ENCODE measurements at places on chromosomes 5 and 9. TPM values are rescaled to one million over a fixed set of nuclear protein-coding genes. Genes with fewer than 3 reads are reported as not detected.

RNF20 gene
- 53.9 TPM for total RNA-seq

GRCh38 chr5:103539376-103540330, 22.9 kb downstream of the NUDT12 start:
- DNase-seq, result no peak

DNA sequence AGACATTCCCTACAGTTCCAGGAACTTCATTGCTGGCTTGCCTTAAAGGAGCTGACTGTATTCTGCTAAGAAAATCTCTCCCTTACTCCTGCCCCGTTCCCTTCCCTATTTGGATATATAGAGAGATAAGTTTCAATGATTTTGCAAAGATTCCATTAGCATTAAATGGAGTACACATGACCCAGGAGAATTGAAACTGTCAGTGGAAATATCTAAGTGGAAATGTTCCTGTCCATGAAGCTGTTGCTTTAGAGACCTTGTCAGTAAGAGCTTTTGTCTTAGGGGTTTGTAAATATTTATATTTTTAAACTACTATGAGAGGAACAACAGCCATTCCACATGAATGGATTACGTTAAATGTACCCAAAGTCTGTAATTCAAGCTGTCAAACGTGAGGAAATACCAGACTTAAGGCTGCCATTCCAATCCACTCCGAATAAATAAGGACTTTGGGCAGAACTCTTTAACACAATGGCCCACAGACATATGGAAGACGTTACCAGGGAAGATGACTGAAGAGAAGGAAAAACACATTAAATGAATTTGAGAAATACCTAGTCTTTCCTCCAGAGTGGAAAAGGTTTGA, 387.1 kb upstream of the PAPPA start:
- no peak for DNase-seq

GRCh38 chr9:134125413-134126095, 10.3 kb upstream of the WDR5 start:
- no peak for DNase-seq

GRCh38 chr9:131977109-131977838, 102.4 kb downstream of the MED27 start:
- no peak for DNase-seq

GNA14 gene
- 0.14 TPM for total RNA-seq

DNA sequence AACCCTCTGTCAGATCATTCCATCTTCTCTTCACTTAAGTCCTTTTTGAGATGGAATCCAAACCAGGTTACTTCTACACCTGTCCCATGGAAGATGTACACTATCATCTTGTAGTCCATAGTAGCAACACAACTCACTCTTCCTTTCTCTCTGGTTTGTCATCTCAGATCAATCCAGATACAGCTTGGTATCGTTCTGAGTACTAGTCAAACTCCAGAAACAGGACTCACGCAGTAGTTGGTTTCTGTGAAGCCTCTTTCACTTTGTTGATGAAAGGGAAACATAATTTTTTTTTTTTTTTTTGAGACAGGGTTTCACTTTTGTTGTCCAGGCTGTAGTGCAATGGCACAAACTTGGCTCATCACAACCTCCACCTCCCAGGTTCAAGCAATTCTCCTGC, 484.0 kb downstream of the PRDM9 start:
- DNase-seq, result no peak

RANBP3L gene
- not detected for total RNA-seq

- DNase-seq, result no peak
Measured at GRCh38 chr9:14316602-14317300, 2.8 kb upstream of the NFIB start.

DNA sequence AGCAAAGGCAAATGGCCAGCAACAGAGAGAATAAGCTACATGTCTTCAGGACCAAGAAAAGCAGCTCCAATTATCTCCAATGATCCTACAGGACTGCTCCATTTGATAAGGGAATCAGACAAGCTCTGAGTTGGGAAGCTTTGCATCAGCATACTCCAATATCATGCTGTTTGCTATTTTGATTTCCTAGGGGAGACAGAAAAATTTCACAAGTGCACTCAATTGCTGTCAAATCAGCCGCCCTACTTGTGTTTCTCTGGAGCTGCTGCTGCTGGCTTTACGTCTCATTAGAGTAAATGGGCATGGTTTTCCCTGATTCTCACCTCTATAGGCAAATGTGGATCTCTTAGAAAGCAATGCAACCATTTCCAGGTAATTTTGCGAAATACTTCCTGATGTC, 201.7 kb downstream of the PRELID2 start:
- no peak for DNase-seq
